T-helper 1 cell (primary cell): ENCODE measurements at places on chromosomes 3 and 15.

DNA sequence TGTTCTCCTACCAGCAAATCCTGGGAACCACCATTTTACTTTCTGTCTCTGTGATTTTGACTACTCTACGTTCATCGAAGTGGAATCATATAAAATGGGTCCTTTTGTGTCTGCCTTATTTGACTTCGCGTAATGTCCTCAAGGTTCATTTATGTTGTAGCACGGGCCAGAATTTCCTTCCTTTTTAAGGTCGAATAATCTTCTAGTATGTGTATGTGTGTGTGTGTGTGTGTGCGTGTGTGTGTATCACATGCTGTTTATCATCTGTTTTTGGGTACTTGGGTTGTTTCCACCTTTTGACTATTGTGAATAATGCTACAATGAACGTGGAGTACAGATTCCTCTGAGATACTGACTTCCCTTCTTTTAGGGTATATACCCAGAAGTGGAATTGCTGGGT is 35.3 kb downstream of the STARD5 start:
- DNase-seq = no peak

DNA sequence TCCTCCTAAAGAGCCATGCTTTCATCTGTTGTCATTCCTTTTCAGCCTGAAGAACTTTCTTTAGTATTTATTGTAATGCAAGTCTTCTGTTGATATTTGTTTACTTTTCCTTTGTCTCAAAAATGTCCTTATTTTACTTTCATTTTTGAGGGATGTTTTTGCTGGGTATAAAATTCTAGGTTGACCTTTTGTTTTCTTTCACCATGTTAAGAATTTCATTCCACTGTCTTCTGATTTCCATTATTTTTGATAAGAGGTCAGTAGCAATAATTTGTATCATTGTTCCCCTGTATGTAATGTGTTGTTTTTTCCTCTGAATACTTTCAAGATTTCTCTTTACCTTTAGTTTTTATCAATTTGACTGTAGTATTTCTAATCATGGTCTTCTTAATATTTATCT is 91.1 kb downstream of the RSRC1 start:
- DNase-seq = no peak

GRCh38 chr3:22269831-22270230 is 518.8 kb upstream of the ZNF385D start:
- no peak for DNase-seq

GRCh38 chr3:171528102-171528501 is 67.9 kb upstream of the TNIK start:
- no peak for DNase-seq

DNA sequence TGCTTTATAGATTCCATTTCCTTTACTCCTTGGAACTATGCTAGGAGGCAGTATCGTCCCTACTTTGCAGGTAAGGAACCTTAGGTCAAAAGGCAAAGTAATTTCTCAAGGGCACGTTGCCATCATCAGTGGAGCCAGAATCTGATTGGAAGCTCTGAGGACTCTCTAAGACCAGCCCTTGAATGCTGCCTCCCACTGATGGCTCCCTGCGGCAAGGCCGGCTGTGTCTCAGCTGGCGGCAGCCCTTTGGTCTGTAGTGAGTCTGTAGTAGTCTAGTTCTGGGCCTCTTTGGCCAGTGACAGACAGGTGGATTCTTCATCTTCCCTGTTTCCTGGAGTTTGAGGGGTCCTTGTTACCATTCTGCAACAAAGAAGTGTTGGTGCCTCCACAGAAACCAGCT is 76.2 kb downstream of the PCCB start:
- DNase-seq = no peak

DNA sequence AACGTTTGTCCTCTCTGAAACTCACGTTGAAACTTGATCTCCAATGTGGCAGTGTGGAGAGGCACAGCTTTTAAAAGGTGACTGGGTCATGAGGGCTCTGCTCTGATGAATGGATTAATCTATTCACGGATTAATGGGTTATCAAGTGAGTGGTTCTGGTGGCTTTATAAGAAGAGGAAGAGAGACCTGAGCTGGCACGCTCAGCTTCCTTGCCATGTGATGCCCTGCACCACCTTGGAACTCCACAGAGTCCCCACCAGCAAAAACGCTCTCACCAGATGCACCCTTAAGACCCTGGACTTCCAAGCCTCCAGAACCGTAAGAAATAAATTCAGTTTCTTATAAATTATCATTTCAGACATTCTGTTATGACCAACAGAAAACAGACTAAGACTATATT is 2.6 kb downstream of the PPP1R2 start:
- no peak for DNase-seq

DNA sequence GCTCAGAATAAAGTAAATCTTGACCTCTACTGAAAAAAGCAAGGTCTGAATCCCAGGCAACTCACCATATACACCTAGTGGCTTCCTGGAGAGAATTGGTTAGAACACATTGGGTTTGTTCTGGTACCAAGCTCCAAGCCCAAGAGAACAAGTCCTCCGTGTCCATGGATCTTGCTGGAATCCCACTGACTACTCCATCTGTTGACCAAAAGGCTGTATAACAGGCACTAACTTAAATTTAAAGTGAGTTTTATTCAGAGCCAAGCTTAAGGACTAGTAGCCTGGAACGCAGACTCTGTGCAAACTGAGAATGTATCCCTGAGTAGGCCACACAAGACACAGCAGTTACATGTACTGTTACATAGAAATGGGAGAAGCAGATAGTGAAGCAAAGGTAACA is 342.1 kb upstream of the LRRC3B start:
- no peak for DNase-seq

DNA sequence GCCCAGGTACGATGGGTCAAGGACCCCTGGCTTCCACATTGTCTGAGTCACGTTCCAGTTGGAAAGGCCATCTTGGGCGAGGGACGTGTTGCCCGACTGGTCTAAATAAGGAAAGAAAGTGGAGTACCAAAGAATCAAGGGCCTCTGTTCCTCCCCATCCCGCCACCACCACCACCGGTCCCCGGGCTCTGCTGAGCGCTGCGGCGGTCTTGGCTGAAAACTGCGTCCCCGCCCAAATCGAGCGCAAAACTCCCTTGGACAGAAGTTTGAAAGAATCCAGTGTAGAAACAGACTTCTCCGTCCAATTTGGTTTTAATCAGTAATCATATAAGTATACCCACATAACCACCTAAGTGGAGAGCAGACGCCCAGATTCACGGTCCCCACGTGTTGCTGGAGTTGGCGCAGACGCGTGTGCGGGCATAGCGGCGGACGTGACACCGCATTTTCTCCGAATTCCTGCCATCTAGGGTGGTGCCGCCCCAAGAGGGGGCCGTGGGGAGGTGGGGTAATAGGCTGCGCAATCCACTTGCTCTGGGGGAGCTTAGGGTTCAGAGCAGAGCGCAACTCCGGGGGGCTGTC is 243.8 kb upstream of the TOPAZ1 start:
- DNase-seq = no peak

GRCh38 chr3:28936154-28936553 is 344.7 kb upstream of the RBMS3 start:
- DNase-seq = no peak

- no peak for DNase-seq
These were observed 2.1 kb downstream of the CHST13 start for GRCh38 chr3:126525853-126526667.

- DNase-seq = no peak
These were observed 3.1 kb downstream of the PCYT1A start for GRCh38 chr3:196284396-196284795.

DNA sequence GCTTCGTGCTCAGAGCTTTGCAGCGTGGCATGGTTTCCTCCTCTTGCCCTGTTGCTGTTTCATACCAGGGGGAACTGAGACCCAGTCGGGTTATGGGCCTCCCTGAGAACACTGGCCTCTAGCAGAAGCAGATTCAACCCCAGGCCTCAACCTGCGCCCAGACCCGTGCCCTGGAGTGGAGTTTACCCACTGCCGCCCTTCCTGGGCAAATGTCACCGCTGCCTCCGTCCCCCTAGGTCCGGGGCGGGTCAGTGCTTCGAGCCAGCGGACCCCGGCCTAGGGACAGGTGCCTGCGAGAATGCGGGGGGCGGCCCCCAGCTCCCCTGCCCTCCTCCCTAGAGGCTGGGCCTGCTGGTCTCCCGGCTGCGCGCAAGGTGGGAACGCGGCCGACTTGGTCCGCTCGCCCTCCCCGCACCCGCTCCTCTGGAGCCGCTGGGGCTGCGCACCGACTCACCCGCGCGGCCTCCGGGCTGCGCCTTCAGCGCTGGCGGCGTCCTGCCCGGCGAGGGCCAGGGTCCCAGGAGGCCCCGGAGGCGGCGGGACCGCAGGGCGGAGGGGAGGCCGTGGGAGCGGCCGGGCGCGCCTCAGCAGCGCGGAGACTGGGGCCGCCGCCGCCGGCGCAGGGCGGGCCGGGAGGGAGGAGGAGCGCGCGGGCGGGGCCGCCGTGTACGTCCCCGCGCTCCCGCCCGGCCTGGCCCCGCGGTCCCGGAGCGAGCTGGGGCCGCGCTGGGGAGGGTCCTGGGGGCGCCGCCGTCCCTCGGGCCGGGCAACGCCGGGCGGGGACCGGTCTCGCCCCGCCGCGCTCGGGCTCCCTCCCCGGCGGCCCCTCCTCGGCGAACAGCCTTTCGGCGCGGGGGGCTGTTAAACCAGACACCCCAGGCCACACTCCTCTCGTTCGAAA is at the start of gene PIGZ:
TSS of gene PIGZ (minus strand) at position 601 of the 901 bp plus-strand sequence. CDS start 16,802 bp downstream, outside the sequence.
- peak; percentile 25 for DNase-seq

DNA sequence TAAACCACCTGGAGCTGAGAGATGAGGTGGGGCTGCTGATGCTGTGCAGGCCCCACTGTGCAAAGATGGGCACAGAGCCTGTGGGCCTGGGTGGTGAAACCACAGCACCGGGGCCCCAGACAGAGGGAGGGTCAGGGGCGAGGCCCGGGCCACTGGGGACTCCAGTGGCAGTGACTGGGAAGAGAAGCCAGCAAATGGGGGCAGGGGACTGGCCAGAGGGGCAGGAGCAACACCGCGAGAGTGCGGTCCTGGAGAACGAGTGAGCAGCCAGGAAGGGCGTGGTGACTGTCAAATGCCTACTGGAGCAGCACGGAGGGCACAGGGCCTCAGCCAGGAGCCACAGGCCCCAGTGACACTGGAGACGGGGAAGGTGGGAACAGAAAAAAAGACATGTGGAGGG is 39.8 kb downstream of the HCN4 start:
- no peak for DNase-seq

GRCh38 chr3:149688122-149688757 is 30.4 kb upstream of the WWTR1 start:
- DNase-seq = no peak

- DNase-seq = no peak
These were observed 83.5 kb upstream of the BCL6 start for GRCh38 chr3:187828579-187829452.

DNA sequence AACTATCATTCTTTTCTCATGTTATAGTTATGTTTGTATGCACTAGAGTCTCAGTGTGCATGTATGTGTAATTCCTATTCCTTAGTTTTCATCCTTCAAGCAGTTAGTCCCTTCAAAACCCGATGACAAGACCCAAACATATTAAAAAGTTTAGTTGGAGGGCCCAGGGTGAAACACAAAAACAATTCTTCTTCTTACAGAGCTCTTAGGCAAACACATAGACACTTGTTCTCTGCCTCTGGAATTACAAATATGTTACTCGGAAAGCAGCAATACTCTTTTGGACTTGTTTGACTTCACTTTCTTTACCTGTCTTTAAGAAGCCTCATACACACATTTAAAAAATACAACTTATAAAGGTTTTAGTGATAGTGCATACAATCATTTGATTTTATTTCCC is 763 bp upstream of the CNTN6 start:
- no peak for DNase-seq

DNA sequence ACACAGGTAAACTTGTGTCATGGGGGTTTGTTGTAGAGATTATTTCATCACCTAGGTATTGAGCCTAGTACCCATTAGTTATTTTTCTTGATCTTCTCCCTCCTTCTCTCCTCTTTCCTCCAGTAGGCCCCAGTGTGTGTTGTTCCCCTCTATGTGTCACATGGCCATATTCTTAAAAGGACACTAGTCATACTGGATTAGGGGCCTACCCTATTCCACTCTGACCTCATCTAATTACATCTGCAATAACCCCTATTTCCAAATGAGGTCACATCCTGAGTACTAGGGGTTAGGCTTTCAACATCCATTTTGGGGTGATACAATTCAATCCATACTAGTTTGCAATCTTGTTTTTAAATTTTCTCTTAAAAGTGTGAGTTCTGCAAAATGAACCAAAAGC is 142.8 kb downstream of the IMPG2 start:
- DNase-seq = no peak
